Kidney capillary endothelial cell (primary cell): ENCODE measurements at places on chromosomes 7 and 10.

DNA sequence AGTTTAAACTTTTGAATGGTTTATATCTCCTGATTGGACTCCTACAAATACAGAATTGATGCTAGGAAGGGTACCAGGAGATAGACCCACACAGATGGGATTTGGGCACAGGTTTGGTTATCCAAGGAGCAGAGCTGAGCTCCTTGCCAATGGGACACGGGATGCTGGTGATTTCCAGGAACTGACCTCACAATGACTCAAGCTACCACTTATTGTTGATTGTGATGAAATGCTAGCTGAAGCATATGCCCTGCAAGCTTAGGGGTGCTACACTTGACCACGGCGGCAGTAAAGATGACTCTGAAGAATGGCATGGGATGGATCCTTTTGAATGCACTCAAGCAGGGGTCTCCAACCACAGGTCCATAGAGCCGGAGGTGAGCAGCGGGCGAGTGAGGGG, 45.5 kb upstream of the VKORC1L1 start:
- DNase-seq = peak; percentile 35

DNA sequence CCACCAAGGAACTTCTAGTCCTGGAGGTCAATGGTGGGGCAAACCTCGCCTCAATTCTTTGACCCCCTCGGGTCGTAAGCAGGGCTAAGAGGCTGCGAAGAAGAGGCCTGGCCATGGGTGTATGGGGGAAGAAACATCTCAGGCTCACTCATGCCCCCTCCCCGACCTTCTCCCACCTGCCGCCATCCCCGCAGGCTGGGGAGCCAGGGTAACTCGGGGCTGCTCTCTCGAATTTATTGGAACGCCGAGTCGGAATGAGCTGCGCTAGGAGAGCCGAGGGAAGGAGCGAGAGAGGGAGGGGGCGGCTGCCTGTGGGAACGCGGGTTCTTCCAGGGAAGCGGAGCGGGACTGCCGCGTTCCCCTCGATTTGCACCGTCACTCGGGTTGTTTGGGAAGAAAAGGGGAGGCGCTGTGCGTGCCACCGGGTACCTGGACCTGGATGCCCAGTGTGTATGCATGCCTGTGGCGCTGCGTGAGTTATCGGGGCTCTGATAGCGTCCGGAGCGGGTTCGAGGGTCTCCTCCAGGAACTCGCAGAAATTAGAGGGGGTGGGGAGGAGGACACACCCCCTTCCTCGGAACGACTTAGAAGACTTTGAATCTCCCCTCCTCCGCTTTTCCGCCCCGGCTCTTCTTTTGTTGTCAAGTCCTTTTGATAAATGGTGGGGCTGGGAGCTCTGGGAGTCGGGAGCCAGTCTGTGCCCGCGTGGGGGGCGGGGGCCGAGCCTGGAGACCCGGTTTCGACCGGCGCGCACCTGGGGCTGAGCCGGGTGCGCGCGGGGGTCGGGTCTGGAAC, 1.8 kb upstream of the ZNF503 start:
- DNase-seq = peak; percentile 15

DNA sequence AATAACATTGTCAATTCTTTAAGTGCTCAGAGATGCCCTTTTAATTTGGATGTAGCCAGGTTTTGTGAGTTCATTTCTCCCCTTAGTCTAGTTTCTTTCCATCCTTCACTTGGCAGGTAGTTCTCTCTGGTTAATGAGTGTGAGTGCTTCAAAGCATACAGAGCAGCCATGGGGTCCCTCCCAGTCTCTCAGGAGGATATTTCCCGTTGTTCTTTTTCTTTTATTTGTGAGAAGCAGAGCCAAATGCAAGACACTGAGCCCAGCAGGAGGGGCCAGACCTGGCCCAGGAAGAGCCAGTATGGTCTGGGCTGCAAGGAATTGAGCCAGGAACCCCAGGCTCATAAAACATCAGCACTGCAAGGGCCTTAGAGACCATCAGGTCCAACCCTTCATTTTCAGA, 52.4 kb downstream of the PLCE1 start:
- DNase-seq = no peak

DNA sequence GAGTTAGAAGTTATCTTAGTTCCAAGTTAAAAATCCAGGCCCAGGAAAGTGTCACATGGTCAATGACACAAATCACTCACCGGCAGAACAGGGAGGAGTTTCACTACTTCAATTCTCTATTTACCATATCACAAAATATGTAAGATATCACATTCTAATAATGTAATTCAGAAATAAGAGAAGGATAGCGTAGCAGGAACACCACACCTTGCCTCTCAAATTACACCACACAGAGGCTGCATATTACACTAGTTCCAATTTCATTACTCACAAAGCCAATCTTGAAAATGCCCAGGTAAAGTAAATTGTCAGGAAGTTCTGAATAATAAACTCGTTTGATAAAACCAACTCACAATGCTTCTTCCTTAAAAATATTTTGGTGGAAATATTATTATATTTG, 169.2 kb downstream of the CTTNBP2 start:
- no peak for DNase-seq
